ENCODE measurements at places on chromosomes 11 and 22.

DNA sequence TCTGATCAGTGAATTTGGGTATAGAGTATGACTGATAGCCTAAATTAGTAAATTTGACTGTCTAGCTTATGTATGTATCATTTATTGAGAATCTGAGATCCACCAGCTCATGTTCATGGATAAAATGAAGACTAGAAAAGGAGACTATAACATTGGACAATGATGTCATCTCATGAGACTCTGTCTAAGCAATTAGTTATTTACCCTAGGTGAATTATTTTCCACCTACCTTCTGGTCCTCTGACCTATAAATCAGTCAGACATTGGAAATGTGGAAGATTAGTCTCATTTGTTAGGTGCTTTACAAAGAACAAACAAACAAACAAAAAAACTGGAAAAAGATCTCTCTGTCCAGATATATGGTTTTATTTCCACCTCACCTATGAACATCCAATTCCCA is 38.7 kb upstream of the CALCA start:
- no peaks in the 10 kb centered on the region for H3K27me3 ChIP-seq
- DNase-seq, result no peak
- no peak overlapping the region for H3K27ac ChIP-seq
- no peaks in the 10 kb centered on the region for H3K4me1 ChIP-seq

DNA sequence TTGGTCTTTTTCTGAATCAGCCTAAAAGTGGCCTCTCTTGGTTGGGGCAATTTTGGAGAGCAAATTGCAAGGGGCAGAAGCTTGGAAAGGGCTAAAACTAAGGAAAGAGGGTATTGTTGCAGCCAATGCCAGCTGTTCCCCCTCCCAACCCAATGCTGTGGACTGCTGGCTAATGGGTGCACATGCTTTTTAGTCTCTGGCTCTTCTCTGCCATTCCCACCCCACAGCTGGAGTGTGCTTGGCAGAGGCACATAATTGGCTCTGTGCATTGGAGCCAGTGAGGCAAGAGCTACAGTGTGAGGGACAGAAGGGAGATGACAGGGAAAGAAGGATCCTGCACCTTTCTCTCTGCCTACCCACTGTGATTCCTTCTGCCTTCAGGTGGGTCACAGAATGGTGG is 140.0 kb downstream of the NECTIN1 start:
- H3K27me3 ChIP-seq, result no peaks in the 10 kb centered on the region
- no peak overlapping the region for H3K4me3 ChIP-seq
- peaks cover 7% of the 10 kb centered on the region for H3K4me1 ChIP-seq

DNA sequence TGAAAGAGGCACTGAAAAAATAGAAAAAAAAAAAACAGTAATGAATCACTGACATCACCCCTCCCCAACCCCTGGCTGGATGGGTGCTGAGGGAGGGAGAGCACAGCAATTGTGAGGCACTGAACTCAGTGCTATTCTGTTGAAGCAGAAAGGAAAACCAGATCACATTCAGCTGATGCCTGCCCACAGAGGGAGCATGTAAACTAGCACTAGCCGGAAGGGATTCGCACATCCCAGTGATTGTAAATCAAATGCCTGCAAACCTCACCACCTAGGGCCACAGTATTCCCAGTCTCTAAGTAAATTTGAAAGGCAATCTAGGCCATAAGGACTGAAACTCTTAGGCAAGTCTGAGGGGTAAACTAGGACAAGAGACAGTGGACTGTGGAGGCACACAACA is 772.0 kb upstream of the CCDC179 start:
- H3K27ac ChIP-seq, result no peak overlapping the region
- no peak overlapping the region for H3K4me3 ChIP-seq
- H3K4me1 ChIP-seq, result no peaks in the 10 kb centered on the region
- no peaks in the 10 kb centered on the region for H3K27me3 ChIP-seq
- H3K36me3 ChIP-seq, result no peaks in the 10 kb centered on the region
- no peak for DNase-seq

DNA sequence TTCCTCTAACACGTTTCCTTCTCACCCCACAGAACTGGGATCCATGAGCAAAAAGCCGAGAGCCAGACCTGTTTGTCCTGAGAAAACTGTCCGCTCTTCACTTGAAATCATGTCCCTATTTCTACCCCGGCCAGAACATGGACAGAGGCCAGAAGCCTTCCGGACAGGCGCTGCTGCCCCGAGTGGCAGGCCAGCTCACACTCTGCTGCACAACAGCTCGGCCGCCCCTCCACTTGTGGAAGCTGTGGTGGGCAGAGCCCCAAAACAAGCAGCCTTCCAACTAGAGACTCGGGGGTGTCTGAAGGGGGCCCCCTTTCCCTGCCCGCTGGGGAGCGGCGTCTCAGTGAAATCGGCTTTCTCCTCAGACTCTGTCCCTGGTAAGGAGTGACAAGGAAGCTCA is 24.0 kb downstream of the CD5 start:
- H3K27ac ChIP-seq, result no peak overlapping the region
- no peaks in the 10 kb centered on the region for H3K36me3 ChIP-seq
- DNase-seq, result no peak
- peaks cover 23% of the 10 kb centered on the region for H3K4me1 ChIP-seq

DNA sequence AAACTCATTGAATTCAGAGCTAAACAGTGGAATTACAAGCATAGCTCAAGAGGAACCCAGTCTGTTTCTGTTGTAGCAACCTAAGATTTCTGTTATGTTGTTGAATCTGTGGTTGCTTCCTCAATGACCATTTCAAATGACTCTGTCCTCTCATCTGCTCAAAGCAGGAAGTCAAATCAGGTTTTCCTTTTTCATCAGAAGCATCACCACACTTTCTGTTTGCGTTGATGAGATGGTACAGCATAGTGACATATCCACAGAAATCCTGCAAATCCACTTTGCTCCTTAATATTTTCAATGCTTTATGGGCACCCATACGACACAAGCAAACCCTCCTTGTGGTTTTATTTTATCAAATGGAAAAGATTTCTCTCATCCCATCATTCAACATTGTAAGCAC is 12.6 kb upstream of the UCP2 start:
- peak; percentile 21 for DNase-seq
- H3K4me3 ChIP-seq, result no peak overlapping the region
- no peaks in the 10 kb centered on the region for H3K27me3 ChIP-seq
- peak overlapping the region; percentile 48 for H3K27ac ChIP-seq
- no peaks in the 10 kb centered on the region for H3K36me3 ChIP-seq

GRCh38 chr11:12205330-12205729 is 94.9 kb downstream of the MICAL2 start:
- no peak overlapping the region for H3K27ac ChIP-seq
- no peak overlapping the region for H3K4me3 ChIP-seq
- no peak for DNase-seq
- H3K4me1 ChIP-seq, result no peaks in the 10 kb centered on the region
- H3K36me3 ChIP-seq, result no peaks in the 10 kb centered on the region
- no peaks in the 10 kb centered on the region for H3K27me3 ChIP-seq

DNA sequence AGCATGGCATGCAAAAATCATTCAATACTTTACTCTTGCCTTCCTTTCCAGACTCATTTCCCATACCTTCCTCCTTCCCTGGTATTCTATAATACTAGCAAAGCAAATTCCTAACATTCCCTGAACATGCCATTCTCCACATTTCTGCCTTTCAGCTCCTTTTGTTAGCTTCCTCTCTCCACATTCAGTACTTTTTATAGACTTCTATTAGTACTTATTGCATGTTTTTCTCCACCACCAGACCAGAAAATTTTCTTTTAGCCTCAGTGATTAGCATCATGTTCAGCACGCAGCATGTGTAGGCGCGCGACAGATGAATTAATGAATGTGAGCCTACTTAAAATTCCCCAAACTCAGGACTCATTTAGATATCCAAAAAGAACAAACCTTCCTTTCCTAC is 935.3 kb downstream of the DLG2 start:
- no peaks in the 10 kb centered on the region for H3K4me1 ChIP-seq
- no peaks in the 10 kb centered on the region for H3K27me3 ChIP-seq
- no peak overlapping the region for H3K27ac ChIP-seq
- H3K36me3 ChIP-seq, result no peaks in the 10 kb centered on the region

DNA sequence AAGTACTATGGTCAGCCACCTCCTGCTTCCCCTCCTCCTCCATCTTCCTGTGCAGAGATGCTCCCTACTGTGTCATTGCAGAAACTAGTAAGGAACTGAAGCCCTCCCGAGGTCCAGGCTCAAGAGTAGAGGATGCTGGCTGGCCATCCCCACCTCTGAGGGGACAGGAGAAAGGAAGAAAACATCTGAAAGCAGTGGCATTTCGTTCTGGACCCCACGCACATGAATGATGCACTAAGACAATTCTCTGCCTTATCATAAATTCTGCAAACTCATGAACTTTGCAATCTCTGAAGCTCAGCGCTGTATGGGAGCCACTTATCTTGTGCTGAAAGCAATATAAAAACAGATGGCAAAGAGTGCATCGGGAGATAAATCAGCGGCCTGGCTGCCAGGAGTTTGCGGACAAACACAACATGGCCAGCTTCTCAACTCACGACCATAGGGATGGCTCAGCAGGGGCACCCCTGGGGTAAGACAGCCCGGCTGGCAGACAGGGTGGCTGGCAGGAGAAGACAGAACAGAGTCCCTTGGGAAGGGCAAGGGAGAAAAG is 306.4 kb downstream of the NXPE2 start:
- DNase-seq, result no peak
- H3K27me3 ChIP-seq, result no peaks in the 10 kb centered on the region
- H3K4me1 ChIP-seq, result no peaks in the 10 kb centered on the region
- H3K36me3 ChIP-seq, result no peaks in the 10 kb centered on the region
- no peak overlapping the region for H3K27ac ChIP-seq
- no peak overlapping the region for H3K4me3 ChIP-seq

DNA sequence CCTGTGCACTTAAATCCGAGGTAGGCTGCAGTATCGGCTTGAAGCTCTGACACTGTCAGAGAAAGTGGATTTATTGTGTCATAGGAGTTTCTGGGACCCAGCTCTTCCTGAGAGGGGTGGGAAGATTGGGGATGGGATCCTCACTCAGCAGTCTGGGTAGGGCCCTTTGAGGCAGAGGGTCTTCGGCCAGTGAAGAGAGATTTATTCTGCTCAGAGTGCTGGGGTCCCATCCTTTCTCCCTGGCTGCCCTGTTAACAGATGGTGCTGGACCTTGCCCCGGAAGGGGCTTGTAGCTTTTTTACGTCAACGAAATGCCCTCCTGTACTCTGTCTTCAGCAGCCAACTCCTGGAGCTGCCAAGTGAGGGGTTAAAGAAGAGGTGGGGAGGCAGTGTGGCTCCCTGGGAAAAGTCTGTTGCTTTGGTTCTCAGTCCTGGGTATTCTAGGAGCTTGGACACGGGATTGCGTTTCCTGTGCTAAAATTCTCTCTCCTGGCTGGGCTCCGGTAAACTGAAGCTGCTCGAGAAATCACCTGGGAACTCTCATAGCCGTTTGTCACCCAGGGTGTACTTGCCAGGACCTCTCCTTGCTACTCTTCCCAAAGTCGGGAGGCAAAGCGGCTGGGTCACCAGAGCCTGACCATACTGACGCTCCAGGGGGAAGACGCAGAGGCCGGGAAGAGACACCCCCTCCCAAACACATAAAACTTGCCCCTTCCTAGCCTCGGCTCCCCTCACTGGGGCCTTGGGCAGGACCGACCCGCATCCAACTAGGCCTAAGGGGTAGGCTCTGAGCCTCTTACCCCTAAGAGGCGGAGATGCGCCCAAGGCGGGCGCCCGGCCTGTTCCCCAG is 806 bp upstream of the SMDT1 start:
- H3K27me3 ChIP-seq, result no peaks in the 10 kb centered on the region
- peak overlapping the region; percentile 74 for H3K4me3 ChIP-seq
- peak overlapping the region; percentile 99 for H3K27ac ChIP-seq
- peaks cover 12% of the 10 kb centered on the region for H3K4me1 ChIP-seq

Measured in Peyer's patch (tissue), 4 donors.